ENCODE measurements at places on chromosomes 2 and 18.

GRCh38 chr2:200695601-200696000 is 109.8 kb downstream of the AOX1 start:
- no peak for DNase-seq

DNA sequence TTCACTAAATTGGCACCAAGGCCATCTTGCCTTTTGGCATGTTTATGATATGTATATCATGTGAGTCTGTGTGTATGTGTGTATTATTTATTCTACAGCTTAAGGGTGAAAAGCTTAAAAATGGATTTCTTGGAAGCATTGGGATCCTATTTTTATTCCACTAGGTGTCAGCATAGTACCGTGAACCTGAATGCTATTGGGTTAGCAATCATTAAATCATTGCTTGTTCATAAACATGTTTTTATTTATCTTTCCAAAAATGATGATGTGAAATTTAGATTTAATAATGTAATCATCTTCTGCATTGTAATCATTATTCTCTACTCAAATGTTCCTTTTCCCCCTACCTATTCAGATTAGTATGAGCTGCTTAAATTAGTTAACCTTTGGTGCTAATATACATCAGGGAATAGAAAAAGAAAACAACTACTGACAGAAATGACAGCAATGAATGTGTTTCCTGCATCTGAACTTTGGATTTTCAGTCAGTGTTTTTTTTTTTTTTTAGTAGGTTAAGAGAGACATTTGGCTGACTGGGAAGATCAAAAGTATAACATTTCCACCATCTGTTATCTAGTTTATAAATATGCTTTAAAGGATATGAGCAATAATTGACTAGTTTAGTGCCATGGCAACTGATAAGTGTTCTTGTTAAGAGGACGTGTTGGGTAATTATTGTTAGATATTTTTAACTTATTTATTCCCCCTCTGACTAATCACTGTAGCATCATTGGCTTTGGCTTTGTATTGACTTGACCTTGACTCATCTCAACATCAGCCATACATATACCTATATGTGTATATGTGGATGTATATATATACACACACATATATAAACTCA is 14.1 kb upstream of the ZSWIM2 start:
- no peak for DNase-seq

DNA sequence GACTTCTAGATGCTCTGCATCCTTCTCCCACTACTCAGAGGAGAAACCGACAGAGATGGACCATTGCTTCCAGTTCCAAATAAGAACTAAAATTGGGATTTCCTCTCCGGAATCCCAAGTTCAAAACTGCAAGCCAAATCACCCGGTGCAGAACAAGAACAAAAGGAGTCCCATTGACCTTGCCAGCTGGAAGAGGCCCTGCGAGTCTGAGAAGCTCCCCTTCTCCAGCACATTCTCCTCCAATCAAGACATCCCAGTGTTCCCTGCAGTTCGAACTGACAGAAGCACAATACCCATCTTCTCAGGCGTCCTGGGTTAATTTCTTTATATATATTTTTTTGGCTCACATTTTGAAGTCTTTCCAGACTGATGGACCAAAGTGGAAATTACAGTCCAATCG is 195.3 kb upstream of the MEIS1 start:
- DNase-seq = no peak

GRCh38 chr2:146366276-146366675 is 1478.6 kb upstream of the ACVR2A start:
- DNase-seq = no peak

- DNase-seq = no peak
Observed at GRCh38 chr2:1811258-1811970, 67.1 kb upstream of the PXDN start.

DNA sequence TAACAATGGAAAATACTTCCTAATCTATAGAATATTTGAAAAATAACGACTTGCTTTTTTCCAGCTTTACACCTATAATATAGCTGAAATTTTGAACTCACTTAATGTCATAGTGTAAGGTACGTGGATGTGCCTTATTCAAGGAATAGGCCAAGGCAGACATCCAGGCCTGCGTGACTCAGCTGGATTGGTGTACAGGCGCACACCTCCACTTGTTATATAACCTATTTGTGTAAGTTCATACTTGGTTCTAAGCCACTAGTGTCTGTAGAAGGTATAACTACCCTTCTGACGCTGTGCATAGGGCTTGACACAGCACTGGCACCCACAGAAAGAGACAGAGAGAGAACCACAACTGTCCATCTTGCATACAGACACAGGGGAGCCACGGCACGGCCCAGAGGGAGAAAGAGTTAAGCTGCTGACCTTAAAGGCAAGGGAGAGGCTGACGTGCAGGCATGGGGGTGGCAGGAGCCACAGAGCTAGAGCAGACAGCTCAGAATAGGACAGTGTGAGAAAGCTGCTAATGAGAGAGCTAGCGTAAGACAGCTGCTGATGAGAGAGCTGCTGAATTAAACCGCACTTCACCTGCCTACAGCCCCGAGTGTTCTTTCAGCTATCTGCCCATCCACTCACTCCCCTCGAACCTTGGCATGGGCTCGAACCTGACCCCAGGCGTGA is 16.1 kb downstream of the CCDC178 start:
- no peak for DNase-seq

DNA sequence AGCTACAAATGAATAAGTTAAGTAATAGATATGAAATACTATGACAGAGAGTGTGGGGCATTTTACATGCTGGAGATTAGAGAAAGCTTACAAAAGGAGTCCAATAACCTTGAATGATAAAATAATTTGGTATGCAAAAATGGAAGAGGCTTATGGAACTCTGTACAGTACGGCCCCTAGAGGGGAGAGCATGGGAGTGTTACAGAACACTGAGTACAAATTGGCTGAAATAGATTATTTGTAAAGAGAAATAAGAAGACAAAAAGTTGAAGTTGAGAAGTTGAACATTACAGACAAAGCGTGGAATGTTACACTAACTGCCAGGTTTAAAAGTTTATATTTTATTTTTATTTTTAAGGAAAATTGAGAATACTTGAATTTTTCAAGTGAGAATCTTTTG is 192.1 kb upstream of the DOK6 start:
- DNase-seq = no peak

GRCh38 chr2:26033270-26033817 is 540 bp upstream of the RAB10 start:
- peak; percentile 94 for DNase-seq

DNA sequence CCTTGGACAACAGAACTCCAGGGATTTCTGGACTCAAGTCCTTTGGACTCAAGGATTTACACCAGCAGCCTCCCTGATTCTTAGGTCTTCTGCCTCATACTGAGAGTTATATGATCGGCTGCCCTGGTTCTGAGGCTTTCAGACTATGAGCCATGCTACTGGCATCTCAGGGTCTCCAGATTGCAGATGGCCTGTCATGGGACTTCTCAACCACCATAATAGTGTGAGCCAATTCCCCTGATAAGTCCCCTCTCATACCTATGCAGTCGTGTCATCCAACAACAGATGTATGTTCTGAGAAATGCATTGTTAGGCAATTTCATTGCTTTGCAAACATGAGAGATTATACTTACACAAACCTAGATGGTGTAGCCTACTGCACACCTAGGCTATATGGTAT is 61.4 kb upstream of the MSTN start:
- no peak for DNase-seq

DNA sequence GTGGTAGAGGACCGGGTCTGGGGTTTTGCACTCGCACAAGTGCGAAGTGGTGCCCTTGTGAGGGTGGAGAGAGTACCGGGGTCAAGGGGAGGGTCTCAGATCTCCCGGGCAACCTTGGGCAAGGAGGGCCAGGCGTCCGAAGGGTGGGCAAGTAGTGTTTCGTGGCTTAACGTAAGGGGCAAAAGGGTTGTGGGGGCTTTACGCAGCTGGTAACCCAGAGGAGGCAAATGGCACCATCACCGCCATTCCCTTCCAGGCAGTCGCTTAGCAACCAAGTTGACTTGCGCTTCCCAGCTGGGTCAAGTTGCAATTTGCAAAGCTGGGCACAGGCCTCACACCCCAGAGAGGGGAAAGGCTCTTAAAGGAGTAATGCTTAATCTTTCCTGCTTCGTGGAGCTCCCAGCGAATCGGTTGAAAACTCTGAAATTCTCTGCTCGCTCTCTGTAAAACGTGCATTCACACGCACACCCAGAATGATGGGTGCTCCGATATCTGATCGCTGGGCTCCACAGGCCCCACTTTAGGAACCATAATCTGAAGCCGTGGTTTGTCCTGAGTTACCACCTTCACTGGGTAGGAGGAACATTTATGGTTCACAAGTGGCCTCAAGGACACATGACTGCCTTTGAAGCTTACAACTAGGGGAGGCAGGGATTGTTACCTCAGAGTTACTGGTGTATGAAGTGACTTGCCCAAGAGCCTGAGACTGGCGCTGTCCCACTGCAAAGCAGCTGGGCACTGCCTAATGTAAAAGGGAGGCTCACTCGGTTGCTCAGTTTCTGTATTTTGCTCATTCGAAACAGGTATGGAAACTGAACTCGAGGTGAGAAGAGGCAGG is 127.9 kb downstream of the UXS1 start:
- no peak for DNase-seq

GRCh38 chr2:6442252-6442985 is 423.3 kb downstream of the CMPK2 start:
- DNase-seq = no peak

GRCh38 chr2:134240061-134240460 is 13.8 kb upstream of the MGAT5 start:
- DNase-seq = no peak

DNA sequence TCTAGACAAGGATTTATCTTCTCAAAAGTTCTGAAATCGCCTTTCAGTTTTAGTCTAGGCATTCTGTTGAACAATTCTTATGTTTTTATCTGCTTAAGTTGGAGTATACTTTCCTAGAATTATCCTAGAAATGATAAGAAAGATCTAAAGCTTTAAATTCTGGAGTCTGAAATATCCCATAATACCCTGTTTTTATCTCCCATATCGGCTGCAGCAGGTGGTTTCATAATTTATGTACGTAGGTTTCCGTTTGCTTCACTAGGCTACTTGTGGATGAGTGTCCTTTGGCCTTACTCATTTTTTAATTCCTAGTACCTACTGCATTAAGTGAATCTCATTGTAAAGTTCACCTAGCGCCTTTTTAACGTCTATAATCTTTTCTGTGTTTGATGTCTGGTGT is 58.5 kb upstream of the MGAT5 start:
- no peak for DNase-seq

GRCh38 chr18:12318334-12318697 is 10.3 kb downstream of the TUBB6 start:
- no peak for DNase-seq

GRCh38 chr2:241052677-241053360 is 49.3 kb downstream of the MTERF4 start:
- no peak for DNase-seq

DNA sequence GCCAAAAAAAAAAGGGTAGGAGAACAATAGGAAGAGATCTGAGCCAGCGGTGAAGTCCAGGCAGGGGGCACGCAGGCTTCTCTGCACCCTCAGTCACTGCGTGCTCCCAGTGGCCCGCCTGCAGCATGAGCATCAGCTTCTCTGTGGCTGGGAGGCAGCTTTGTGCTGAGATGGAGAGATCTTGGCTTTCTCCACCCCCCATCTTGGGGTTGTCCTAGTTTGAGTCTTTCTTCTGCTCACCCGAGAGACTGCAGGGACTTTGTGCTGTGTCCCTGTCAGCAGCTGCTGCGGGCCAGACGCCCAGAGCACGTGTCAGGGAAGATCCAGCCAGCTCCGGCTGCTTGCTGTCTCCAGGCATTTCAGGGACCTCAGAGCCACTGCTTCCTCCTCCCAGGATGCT is 20.3 kb downstream of the TRAPPC12 start:
- DNase-seq = no peak

DNA sequence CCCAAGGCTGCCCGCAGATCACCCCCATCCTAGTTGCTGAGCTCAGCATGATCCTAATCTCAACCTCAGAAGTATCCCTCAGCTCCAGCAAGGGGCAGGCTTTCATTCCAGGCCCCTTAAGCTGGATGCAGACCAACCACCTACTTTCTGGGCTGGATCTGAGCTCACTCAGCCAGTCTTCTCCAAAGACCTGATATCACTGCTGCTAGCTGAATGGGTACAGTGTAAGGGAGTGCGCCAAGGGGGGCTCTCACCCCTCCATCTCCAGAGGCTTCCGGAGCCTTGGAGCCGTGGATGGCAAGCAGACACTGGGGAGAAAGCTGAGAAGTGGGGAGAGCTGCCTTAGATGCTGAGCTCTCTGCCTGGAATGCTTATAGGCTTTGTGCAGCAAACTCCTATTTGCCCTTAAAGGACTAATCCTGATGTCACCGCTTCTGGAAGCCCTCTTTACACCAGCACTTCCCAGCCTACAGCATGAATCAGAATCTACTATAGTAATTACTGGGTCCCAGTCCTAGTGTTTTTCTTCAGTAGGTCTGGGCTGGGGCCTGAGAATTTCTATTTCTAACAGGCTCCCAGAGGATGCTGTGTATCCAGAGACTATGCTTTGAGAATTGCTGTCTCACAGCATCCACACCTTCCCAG is 31.0 kb downstream of the GYPC start:
- no peak for DNase-seq

DNA sequence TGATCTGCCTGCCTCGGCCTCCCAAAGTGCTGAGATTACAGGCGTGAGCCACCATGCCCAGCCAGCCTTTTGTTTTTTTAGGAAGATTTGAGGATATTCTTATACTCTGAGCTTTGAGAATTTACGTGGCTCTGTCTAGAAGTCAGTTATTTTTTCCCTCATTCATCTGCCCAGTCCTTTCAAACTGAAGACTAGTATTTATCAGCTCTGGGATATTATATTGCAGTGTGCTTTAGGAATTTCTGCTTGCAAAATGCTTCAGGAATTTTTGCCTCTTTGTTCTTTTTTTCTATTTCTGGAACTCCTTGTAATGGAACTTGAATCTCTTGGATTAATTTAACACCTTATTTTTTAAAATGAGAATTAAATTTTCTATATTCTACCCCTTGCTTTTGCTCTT is 22.6 kb downstream of the ACSL3 start:
- DNase-seq = no peak

All from NCI-H187 (cell line).